Activated T-helper 2 cell treated with anti-CD3 and anti-CD28 coated beads, Interferon-gamma antibody, Interleukin-2, Interleukin-4, amounts not matched to agents 10 μg/mL and 5 μg/mL and 100 μg/mL, durations not matched to agents 14 hours and 24 hours and 36 hours (primary cell): ENCODE measurements at places on chromosomes 13 and 19. TPM values are rescaled to one million over a fixed set of nuclear protein-coding genes. Genes with fewer than 3 reads are reported as not detected.

NMRK2 gene
- total RNA-seq: not detected in 2 replicates

DNA sequence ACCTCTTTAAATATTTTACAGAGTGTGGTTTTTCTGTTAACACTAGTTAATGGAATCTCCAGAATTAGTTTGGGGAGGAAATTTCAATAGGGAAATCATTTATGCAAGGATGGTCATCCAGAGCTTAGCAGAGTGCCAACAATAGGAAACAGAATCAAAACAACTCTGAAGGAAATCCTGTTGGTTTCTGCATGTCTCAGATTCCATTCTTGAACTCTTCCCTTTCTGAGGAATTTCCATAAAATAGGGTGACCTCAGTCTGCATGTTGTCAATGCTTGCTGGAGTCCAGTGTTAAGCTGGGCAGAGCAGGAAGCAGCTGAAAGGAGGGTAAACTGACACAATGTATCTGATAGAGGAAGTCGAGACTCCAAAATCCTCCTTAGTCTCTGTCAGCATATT lies 16.9 kb downstream of the CBY2 start:
- no peak for DNase-seq

- DNase-seq: peak; percentile 35
Measured at GRCh38 chr13:24693862-24694471, 13.8 kb downstream of the ATP12A start.

DNA sequence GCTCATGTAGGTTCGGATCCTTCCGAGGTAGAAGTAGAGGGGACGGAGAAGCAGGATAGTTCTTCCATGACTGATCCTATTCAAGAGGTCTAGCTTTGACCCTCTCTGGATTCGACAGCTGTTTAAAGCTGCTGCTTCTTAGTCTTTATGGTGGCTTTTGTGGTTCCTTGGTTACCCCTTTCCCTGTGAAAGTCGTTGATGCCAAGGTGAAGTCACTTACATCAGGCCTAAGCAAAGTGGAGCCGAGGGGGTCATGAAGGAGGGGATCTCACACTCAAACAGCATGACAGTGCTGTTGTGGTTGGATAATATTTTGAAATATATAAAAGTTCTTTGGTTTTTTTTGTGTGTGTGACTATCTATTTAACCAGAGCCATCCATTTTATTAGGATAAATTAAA lies 8.1 kb downstream of the CCDC70 start:
- DNase-seq: no peak

PGLYRP1 gene
- total RNA-seq: not detected in 2 replicates
